ENCODE measurements at places on chromosomes 11 and 22. TPM values are rescaled to one million over a fixed set of nuclear protein-coding genes. Genes with fewer than 3 reads are reported as not detected.
A peak's percentile ranks its signal among the peaks of the same experiment; 100 is the strongest.

TOMM22 gene
- 51.6 TPM for total RNA-seq

DNA sequence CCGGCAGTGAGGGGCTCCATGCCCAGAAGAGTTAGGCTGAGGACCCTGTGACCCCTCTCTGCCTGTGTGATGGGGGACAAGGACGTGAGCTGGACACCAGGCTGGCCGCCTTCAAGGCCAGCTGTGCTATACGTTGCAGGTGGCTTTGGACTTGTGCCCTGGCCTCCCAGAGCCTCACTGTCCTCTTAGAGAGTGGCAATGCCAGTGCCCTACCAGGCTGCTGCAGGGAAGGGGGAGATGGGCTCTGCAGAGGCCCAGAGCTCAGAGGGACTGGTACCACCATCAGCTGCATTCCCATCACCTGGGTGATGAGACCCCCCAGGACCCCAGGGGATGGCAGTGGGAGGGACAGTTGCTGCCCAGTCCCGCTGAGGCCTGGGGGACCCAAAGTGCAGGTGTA lies 90.4 kb upstream of the SHISAL1 start:
- peak; percentile 54 for DNase-seq

GRCh38 chr11:121478895-121479697 lies 26.3 kb upstream of the SORL1-AS1 start:
- DNase-seq = no peak

MOV10L1 gene
- 1.2 TPM for total RNA-seq

PI4KA gene
- total RNA-seq = 113 TPM

DNA sequence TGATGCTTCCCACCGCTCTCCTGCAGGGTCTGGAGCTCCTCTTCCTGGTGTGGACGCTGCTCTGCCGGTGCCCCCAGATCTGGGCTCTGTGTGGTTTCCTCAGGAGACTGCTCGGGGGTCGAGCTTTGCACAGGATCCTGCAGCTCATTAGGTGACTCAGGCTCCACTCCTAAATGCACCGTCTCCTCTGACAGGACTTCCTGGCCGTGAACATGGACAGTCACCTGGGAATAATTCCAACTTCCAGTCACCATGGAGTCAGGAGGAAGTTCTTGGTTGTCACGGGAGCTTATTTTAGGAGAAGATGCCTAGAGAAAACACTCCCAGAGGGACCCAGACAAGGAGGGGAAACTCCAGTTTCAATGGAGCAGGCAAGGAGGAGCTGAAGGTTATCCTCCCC lies 11.9 kb downstream of the ZNF202 start:
- no peak for DNase-seq

DNA sequence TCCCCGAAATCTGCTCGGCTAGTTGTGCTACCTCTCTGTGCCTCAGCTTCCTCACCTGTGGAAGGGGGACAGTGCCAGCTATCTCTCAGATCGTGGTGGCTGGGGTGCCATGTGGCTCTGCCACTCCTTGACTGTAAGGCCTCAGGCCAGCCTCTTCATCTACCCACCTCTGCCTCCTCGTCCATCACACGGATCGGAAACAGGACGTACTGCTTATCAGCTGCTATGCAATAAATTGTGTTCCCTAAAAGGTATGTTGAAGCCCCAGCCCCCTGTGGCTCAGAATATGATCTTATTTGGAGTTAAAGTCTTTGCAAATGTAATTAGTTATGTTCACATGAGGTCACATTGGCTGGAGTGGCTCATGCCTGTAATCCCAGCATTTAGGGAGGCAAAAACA lies 7.8 kb downstream of the PPM1F start:
- no peak for DNase-seq

MAJIN gene
- total RNA-seq = not detected

DNA sequence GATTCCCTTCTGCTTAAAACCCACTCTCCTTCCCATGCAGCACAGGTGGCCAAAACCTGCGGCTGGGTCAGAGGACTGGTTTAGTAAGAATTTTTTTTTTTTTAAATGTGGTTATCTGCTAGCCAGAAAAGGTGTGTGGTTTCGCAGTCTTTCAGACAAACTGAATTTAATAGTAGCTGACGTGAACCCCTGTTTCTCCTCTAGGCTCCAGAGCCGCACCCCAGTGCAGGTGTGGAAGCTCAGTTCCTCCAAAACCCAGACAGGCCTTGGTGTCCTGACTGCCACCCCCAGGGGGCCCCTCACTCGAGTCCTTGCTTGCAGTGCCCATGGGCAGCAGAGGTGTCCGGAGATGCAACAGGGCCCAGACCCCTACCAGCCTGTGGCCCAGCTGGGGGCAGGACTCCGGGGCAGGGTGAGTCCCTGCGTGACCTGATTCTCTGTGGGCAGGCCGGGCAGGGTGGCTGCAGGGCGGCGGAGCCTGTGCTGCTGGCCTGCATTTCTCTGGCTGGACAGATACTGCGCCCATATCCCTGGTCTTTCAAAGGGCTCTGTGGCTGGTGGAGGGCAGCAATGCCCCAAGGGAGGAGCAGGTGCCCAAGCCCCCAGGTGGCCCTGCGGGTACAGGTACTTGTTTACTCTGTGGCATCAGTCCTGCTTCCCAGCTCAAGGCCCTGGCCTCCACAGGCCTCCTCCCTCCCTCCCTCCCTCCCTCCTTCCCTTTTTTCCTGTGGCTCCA lies 15.2 kb downstream of the KCNQ1 start:
- DNase-seq = peak; percentile 54

- DNase-seq = no peak
Measured at GRCh38 chr11:75152651-75153427, 1.9 kb downstream of the SLCO2B1 start.

DNA sequence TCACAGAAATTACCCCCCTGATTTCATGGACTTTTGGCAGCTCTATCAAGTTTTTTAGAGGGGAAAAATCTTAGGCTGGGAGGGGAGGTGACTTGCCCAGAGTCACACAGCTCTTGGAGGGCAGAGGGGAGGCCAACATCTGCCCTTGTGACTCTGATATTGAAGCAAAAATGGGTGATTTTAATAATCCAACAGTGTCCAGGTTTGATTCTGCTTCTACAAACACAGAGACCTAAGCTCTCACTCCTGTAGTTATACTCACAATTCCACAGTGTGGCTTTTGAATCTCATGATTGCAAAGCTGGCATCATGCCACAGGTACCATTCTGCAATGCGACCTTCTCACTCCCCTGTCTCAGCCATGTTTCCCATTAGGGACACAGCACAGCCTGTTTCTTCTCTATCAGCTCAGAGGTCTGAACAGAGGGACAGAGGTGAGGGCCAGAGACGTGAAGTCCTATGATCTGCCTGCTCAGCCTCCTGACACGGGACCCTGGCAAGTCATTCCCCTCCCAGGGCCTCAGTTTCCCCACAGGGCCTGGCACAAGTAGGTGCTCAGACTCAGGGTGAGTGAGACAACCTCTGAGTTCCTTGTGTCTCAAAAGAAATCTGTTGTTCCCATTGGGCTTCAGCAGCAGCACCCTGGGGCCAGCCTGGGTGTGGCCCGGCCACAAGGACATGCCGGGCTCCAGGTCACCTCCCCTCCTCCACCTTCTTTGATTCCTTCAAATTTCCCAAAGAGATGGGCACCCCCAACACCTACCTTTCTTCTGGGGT lies 766 bp downstream of the APOL2 start:
- DNase-seq = no peak

DNA sequence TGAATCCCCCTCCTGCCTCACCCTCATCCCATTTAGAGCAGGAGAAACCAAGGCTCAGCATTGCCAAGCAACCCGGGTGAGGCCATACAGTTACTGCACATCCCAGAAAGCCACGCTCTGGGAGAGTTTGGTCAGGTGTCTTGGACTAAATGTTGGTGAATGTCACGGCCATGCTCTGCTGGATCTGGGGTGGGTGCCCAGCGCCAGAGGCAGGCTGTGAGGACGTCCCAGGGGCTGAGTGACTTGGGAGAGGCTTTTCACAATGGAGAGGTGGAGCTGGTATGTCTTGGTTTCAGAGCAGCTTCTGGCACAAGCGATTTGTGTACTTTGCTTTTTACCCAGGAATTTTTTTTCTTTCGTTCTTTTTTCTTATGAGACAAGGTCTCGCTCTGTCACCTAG lies 6.6 kb downstream of the SERHL2 start:
- no peak for DNase-seq

DNA sequence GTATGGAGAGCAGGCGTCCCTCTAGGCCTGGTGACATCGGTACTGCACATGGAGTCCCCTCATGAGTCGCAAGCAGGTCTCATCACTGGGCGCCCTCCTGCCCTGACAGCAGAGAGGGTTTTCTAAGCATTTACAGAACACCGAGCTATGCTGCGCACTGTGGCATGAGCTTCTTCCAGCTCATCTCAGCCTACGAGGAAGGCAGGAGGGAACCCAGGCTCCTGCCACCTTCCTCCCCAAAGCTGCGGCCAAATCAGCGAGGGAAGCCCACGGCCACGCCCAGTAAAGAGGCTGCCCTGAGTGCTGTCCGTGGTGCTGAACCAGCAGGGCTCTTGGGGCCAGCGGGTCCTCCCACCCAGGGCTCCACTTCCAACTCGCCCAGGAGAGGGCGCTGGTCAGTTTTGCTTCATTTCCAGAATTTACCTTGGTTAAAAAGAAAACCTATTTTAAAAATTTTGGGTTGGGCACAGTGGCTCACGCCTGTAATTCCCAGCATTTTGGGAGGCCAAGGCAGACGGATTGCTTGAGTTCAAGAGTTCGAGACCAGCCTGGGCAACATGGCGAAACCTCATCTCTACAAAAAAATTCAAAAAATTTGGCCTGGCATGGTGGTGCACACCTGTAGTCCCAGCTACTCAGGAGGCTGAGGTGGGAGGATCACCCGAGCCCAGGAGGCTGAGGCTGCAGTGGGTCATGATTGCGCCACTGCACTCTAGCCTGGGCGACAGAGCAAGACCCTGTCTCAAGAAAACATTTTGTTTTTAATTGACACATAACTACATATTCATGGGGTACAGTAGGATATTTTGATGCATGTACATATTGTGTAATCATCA lies 34.2 kb downstream of the PHF21B start:
- DNase-seq = peak; percentile 89

CTTN gene
- 177 TPM for total RNA-seq

DNA sequence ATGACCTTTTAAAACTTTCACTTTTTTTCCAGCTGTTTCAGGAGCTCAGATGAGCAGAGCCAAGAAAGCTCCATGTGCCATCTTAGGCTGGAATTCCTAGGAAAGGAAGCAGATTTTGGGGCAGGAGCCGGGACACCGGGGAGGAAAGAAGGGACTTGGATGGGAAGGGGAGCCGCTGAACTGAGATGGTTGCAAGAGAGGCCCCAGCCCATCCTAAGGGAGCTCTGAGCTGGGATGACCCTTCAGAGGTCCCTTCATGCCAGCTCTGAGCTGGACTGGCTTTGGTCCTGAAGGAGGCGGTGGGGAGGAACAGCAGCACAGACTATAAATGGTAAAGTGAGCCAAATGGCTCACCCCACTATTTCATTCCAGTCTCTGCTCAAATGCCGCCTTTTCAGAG lies 55.2 kb upstream of the SLC22A12 start:
- no peak for DNase-seq

DNA sequence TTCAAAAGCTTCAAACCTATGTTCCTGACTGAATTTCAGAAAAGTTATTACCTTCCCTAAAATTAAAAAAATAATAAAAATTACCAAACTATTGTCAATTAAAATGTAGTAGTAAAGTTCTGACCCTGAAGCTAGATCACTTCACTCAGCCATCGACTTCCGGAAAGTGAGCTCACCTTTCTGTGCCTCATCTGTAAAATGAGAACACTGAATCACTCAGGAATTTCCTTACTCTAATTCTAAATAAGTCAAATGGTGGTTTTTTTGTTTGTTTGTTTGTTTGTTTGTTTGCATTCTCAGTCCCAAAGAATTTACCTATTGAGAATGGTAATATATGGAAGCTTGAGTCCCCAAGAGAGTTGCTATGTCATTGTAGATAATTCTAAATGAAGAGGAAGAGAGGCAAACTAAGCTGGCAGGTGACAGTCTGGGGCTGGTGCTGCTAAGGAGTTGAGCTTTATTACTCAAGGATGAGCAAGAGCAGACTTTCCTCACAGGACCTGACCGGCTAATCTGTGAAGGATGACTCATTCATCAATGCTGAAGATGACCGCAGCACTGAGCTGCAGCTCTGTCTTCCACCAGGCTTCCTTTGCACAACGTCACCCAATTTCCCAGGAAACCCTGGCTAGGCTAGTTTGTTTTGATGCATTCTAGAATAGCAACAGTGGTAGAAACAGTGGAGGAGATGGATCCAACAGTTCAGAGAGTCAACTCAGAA lies 248.8 kb downstream of the RAB38 start:
- DNase-seq = no peak

GRCh38 chr11:46906609-46907041 lies 11.7 kb downstream of the LRP4 start:
- DNase-seq = no peak

DNA sequence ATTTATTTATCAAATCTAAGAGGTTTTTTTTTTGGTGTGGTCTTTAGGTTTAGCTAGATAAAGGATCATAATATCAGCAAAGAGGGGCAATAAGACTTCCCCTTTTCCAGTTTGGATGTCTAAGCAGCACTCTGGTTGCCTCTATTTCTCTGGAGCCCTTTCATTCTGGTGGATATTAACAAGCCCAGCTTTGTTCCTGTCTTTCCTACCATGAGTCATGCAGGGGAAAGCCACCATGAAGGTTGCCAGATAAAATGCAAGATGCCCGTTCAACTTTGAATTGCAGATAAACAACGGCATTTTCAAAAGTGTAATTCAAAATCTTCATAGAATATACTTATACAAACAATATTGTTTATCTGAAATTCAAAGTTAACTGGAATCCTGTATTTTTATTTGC lies 143.6 kb downstream of the ADAMTS15 start:
- DNase-seq = no peak

ZW10 gene
- total RNA-seq = 11.5 TPM

SCO2 gene
- 3.1 TPM for total RNA-seq

ISX gene
- not detected for total RNA-seq

GRCh38 chr11:67640021-67640757 lies 626 bp upstream of the TBX10 start:
- DNase-seq = peak; percentile 84

- DNase-seq = peak; percentile 90
Measured at GRCh38 chr11:70397983-70398833, at the start of gene CTTN. CTTN (plus strand) TSS chr11:70398529; CDS start chr11:70407298, 8,769 bp downstream.

OR8D4 gene
- not detected for total RNA-seq

DNA sequence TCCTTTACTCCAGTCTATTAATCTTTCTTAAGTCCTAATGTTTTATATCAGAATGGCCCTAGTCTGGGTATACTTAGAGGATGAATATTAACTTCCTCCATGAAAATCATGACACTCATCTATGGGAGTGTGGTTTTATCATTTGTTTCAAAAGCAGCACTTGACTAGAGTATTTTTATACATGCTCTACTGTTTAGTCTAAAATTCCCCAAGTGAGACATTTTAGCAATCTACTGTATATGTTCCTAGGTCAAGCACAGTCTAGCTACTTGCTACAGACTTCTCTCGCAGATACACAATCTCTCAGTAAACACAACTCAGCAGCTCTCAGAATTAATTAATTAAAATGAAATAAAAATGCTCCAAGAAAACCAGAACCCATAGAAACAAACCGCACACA lies 2.9 kb upstream of the HBB start:
- no peak for DNase-seq

BATF2 gene
- total RNA-seq = 7.5 TPM

- no peak for DNase-seq
Measured at GRCh38 chr11:70335511-70335910, 62.8 kb upstream of the CTTN start.

DNA sequence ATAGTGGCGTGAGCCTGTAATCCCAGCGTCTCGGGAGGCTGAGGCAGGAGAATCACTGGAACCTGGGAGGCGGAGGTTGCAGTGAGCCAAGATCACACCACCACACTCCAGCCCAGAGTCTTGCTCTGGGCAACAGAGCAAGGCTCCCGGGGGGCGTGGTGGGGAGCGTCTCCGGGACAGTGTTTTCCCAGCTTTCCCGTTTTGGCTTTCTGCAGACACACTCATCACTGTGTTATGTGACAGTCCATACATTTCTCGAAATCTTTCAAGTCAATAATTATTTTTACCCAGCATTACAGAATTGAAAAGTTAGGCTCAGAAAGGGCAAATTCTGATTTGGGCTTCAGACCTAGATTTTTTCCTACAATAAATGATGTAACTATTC lies 31.7 kb downstream of the NEAT1 start:
- no peak for DNase-seq

All from upper lobe of right lung (tissue), 1 donor.